Right cardiac atrium (tissue), 5 donors: ENCODE measurements at places on chromosomes 5 and 9.

- DNase-seq: no peak
Observed at GRCh38 chr5:108382784-108383330, 959 bp upstream of the FBXL17 start.

DNA sequence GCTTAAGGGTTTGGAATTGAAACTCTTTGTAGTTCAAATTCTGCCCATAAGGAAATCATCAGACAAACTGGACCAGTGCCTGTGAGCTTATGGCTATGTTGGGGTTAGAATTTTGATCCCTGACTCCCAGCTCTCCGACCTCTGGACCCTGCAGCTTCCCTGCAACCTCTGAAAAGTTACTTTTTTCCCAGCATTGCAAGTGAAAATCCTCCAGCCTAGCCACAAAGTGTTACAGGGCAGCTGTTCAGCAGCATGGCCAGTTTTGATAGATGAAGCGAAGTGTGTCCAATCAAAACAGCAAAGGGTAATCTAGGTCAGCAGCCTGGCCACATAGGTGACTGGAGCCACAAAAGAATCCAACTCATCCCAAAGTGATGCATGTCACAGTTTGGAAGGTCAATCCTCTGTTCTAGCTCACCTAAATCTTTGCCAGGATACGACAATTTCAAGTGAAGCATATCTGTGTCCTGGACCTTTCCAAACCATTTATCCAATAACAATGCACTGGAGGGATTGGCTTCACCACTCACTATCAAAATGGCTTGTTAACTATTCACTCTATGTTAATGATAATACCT, 4.7 kb upstream of the CPEB4 start:
- no peak for DNase-seq

DNA sequence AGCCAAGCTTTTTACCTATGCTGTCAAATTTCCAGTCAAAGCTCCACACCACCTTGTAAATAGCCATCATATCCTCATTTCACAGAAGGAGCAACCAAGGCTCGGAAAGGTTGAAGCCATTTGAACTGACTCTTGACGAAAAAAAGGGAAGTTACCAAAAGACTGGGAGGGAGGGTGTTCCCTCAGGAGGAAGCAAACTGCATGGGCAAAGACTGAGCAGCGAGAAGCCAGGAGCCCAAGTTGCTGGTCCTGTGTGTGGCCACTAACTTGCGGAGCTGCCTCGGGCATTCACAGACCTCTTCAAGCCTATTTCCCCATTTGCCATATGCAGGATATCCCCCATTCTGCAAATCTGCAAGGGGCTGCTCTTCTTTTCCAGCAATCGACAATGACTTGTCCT, 37.4 kb downstream of the TTLL11 start:
- DNase-seq: no peak

GRCh38 chr5:171644536-171644935, 141.1 kb upstream of the SMIM23 start:
- DNase-seq: no peak

GRCh38 chr9:135410831-135411473, 68.6 kb upstream of the PPP1R26 start:
- DNase-seq: peak; percentile 30

DNA sequence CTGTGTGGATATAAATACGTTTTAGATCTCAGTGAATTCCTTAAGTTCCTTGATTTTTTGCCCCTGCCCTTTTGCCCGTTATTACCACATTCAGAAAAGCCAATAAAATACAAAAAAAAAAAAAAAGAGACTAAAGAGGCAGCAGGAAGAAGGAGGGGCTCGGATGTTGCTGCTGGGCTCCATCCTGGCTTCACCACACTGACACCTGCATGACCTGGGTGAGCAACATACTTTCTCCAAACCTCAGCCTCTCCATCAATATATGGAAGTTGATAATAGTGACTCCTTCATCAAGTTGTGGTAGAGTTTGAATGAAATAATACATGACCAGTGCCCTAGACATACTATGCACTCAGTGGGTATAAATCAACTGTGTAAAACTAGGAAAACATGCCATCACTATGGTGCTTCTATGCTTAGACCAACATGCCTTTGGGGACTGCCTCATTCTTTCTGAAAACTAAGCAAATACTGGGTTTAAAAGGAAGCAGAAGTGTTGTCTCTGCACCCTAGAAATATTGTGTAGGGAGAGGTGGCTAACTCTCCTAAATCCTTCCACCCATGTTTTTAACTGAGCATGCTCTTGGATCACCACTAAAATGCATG, 243.0 kb downstream of the PIK3R1 start:
- no peak for DNase-seq

DNA sequence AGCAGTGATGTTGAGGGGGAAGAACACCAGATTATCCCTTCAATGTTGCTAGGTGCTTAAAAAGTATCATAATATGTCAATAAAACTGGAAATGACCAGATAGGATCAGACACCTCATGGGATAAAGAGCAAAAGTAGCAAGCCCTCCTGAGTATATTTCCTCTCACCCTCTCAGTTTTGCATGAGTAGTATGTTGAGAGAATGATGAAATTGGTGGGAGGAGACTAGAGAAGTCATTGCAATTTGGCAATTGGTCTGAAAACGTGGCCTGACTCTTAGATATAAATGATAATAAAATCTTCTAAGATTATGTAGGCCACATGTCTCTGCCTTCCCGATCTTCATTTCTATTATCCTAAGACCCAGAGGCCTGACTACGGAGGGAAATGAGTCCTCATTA, 151.2 kb upstream of the ARRDC3 start:
- no peak for DNase-seq

DNA sequence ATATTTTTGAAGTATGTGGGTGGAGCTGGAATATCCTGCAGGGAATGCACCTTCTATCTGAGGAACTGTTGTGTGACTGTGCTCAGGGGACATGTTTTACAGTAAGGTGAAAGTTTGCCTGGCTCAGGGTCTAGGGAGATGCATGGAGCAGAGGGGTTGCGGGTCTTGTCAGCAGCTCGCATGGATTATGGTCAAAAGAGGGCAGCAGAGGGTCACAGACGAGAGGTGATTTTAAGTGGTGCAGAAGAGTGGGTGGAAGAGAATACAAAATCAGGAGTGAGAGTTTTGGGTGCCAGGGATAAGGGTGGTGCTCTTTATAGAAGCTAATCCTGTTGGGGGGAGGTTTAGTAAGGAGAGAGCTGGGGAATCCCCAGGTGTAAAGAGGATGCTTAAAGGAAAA, 53.5 kb upstream of the GRIN3A start:
- DNase-seq: no peak

- no peak for DNase-seq
Observed at GRCh38 chr5:154934881-154935280, 3.1 kb downstream of the GEMIN5 start.

- DNase-seq: no peak
Observed at GRCh38 chr5:101425339-101425859, 522.3 kb upstream of the ST8SIA4 start.

DNA sequence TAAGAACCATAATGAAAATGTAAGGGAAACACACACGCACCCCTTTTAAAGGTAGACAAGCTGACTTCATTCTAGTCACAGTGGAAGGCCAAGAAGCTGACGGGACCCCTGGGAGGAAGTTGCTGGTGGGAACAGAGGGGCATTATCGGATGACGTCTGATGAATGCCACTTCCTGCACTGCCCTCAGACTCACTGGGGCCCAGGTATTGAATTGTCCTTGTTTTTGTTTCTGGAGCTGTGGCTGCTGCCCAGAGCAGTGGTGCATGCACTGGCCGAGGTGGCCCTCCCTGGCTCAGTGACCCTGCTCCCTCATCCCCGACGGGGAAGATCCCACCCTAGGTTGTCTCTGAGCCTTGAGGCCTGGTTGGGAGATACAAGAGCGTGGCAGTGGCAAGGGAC, 15.3 kb upstream of the RPL26L1 start:
- DNase-seq: no peak

DNA sequence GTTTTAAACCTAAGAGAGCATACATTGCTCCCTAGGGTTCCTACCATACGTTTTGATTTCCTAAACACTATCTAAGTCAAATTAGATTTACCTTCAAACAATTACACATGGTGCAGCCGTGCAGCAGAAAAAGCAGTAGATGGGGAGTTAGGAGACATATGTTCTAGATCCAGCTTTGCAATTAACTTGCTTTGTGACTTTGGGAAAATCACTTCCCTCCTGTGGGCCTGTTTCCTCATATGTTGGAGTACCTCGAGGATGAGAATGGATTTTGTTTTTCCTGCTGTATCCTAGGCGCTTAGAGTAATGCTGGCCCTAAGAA, 711 bp downstream of the MRPL50 start:
- DNase-seq: no peak

GRCh38 chr9:71830153-71830552, 61.8 kb upstream of the CEMIP2 start:
- DNase-seq: no peak
